ENCODE measurements at places on chromosomes 4 and X.

DNA sequence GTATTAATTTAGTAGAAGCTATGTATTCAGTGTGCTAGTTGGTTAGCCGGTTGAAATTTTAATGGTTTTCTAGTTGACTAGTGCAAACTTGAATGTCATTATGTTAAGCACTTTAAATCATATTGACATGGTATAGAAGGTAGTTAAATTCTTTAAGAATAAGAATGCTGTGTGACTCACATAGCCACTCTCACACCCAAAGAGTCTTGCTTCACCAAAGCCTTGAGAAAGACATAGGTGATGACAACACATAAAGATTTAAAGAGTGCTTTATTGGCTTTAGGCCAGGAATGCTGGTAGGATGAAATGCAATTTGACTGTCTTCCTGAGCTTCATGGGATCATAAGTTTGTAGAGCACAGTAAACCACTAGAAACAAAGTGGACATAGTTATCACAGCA, 85.3 kb downstream of the DCAF8L2 start:
- no peak for DNase-seq

DNA sequence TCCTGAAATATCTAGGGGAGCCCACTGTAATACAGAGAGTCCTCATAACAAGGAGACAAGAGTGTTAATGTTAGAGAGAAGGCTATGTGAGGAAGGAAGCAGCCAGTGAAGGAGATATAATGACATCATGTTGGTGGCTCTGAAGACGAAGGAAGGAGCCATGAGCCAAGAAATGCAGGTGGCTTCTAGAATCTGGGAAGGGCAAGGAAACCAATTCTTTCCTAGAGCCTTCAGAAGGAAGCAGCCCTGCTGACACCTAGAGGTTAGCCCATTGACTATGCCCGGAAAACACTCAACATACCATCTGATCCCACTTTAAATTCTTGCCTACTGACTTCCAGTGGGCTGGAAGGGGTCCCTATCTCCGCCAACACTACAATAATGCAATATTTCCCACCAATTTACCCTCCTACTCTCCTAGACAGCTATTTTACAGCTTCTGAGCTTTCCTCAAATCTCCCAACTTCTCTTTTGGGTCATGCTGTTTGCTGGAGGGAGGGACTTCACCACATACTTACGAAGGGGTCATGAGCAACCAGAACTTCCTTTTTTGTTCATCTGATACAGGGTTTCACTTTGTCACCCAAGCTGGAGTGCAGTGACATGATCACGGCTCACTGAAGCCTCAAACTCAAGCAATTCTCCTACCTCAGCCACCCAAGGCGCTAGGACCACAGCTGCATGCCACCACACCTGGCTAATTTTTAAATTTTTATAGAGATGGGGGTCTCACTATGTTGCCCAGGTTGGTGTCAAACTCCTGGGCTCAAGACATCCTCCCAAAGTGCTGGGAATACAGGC, 25.2 kb upstream of the G3BP2 start:
- no peak for DNase-seq

GRCh38 chr4:87037671-87038334, 103.0 kb downstream of the AFF1 start:
- DNase-seq = no peak

DNA sequence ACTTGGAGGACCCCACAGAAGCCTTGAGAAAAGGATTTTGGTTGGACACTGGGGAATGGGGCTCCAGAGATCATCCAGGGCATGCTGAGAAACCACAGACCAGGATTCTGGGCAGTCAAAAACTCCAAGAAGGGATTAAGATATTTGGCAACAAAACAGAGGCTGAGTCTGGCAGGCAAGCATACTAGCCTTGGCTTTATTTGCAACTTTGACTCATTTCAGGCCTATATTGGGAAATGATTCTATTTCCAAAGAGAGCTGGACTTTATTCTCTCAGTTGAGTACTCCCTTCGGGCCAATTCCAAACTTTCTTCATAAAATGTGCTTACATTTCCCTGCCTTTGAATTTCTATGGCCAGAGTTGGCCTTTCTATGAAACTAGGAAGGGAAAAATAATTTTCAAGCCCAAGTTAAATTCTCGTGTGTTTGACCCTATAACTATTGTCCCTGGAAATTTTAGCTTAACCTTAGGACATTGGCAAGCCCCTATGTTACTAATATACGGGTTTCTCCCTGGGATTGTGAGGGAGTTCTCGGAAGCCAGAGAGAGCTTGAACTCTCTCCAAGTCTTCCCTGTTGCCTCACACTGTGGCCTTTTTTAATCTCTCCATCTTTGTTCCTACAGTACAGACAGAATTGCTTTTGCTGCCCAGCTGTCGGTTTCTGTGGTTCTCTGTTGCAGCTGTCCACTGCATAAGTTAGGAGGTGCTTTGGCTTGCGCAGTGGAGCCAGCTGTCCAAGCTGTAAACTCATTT, 112.6 kb upstream of the FAM9A start:
- no peak for DNase-seq

- DNase-seq = no peak
These were observed 29.9 kb upstream of the CXXC4 start for GRCh38 chr4:104524591-104524990.

- DNase-seq = no peak
These were observed 263.6 kb downstream of the DCTD start for GRCh38 chr4:182653596-182653995.

DNA sequence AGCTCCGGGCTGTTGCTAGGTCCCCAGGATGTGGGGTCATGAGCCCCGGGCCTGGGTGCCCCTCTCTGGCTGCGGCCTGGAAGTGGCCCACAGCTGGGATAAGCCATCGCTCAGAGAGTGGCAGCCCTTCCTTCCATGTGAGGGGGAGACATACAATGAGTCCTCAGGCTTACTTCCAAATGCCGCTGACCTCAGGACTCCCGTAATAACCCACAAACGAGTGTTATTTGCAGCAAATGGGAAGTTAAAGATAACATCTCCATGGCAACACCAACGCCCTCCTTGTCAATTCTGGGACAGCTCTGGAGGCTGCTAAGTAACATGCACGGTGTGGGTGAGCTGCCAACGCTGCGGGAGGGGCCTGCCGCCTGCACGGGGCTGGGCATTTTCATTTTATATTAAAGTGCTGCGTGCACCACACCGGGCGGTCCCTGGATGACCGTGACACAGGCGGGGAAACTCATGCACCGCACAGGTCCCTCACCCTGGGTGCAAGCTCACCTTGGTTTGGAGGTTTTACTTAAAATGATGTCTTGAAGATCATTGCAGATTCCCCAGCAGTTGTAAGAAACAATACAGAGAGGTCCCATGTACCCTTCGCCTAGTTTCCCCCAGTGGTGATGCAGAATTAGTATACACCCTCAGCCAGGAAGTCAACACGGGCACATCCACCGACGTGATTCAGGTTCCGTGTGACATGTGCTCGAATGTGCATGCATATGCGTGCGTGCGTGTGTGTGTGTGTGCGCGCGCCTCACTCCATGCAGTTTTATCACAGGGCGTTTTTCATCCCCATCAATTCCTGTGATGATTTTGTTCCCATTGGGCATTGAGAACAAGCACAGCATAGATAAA, 79.4 kb downstream of the ABLIM2 start:
- no peak for DNase-seq

DNA sequence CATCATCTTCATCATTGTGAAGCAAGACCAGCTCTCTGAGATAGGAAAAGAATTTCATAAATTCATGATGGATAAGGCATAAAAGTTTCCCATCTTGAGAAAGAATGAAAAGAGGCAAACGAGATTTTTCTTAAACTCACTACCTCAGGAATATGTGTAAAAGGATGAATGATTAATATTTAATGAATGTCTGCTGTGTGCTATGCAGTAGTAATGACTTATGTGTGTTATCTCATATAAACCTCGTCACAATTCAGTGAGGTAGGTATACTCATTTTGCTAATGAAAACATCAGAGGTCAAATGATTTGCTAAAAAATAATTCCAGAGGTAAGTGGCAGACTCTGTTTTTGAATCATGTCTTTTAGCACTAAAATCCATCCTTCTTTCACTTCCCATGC, 42.6 kb upstream of the GYPA start:
- DNase-seq = no peak

DNA sequence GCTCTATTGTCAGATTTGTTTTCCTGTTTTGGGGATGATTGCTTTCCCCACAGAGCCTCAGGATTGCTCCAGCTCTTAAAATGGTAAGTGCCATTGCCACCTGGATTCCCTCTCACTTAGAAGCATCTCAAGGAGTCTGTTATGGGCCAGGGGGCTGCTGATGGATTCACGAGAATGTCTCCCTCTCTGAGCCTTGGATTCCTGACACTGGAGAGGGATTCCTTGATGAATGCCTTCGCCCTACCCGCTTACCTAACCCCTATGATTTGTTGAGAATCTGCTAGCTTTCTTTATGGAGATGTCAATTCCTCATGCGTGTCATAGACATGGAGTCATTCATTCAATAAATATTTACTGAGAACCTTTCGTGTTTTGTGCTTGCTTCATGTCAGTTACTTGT, 36.9 kb upstream of the TENM3 start:
- DNase-seq = no peak

DNA sequence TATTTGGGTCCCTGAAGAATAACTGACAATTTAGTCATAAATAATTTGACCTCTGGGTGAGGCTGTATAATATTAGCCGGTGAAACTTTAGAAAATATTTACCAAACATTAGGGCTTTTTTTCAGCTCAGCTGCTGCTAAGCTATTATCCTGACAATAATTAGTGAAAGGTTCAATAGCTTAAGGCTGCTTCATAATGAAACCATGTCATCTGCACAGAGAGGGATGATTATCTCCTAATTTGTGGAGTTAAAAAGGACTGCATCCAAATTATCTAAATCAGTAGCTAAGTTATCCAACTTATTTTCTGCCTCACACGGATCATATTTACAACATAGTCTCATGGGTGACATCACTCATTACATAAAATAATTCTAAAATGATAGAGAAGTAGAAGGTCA, 1249.8 kb downstream of the RAPGEF2 start:
- no peak for DNase-seq

DNA sequence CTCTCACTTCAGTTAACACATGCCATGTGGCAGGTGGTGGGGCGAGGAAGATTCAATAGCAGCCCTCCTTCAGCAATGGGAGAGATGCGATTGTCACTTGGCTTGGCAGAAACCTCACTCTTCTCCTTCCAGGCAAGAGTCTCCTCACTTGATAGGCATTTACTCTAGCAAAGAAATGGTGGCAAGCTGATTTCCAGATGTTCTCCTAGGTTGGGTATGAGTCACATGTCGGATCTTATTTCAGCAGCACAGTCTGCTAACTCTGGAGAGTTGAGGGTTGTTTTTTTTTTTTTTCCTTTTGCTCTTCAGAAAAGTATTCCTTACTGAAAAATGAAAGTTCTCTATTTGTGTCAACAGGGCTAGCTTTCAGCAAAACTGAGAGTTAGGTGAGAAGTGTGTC, 119.5 kb upstream of the CHRDL1 start:
- DNase-seq = no peak

- DNase-seq = no peak
These were observed 59.6 kb downstream of the DCX start for GRCh38 chrX:111352424-111352823.

Data from stimulated activated CD4-positive, alpha-beta T cell treated with anti-CD3 and anti-CD28 coated beads, Interleukin-2, amount 100 ng/mL, for 4 hours (primary cell).